ENCODE measurements at places on chromosomes 6 and 20.

- DNase-seq = no peak
Measured at GRCh38 chr6:115613488-115613887, 447.2 kb downstream of the FRK start.

- DNase-seq = peak; percentile 61
Measured at GRCh38 chr6:33975661-33976436, 170.0 kb downstream of the GRM4 start.

- DNase-seq = peak; percentile 22
Measured at GRCh38 chr6:155380666-155381332, 66.5 kb upstream of the TFB1M start.

- no peak for DNase-seq
Measured at GRCh38 chr6:137904822-137905617, 38.0 kb downstream of the TNFAIP3 start.

- no peak for DNase-seq
Measured at GRCh38 chr6:156910938-156911337, 133.8 kb downstream of the ARID1B start.

DNA sequence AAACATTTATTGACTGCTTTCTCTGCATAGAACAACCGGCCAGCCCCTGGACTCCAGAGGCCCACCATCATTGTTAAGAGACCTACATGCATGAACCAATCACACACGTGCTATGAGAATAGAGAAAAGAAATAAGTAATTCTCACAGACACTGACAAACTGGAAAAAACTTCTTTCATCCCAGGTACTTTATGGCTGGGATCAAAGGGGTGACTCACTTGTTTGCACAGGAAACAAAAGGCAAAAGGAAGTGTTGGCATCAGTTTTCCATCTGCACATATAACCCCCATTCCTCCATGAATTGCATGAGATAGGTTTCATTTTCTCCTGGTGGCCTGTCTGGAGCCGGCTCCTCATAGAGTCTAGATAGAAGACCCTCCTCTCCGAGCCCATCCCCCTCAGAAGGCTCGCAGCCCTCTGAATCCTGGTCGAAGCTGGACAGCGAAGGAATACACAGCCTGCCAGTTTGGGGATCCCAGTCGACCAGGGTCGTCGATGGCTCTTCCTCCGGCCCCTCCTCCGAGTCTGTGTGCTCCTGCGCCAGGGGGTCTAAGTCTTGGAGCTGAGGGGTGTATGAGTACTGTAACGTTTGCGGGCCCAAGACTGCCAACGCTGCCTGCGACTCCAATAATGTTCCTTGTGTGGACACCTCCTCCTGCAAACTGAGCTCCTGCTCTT, 43.3 kb downstream of the IL20RA start:
- DNase-seq = peak; percentile 89

GRCh38 chr6:128630213-128630612, 109.8 kb upstream of the PTPRK start:
- no peak for DNase-seq

- DNase-seq = no peak
Measured at GRCh38 chr6:158567152-158567551, 7.3 kb downstream of the TMEM181 start.

DNA sequence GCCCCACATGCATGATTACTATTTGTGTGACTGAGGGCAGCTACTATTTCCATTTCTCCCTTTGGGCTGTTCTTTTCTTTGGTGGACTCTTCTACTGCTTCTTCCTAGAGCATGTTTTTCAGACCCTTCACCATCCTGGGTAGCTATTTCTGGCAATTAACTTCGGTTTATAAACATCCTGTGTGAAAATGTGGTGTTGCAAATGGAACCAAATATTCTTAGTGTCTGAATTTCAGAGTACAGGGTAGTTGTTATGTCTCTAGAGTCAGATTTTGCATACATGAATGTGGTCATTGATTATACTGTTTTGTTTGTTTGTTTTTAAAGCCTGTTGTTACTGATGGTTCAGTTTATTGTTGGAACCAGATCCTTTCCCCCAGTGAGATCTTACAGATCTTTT, 49.7 kb downstream of the PROKR2 start:
- no peak for DNase-seq

GRCh38 chr6:21039926-21040325, 505.7 kb downstream of the CDKAL1 start:
- DNase-seq = peak; percentile 56

DNA sequence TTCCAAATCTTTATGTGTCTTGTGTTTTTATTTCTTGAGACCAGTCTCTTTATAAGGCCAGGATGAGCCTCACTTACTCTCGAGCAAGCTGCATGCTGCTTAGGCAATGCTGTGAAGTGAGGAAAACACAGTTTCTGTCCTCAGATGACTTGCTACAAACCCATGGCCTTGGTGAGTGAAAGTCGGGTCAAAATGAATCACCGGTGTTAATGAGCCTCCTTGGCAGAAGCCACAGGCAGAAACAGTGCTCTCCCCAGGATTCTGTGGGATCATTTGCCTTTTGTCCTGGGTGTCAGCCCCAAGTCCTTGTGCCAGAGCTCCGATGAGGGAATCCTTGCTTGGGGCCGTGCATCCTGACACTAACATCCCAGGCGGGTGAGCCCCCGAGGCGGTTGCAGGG, 482.5 kb downstream of the QKI start:
- no peak for DNase-seq

DNA sequence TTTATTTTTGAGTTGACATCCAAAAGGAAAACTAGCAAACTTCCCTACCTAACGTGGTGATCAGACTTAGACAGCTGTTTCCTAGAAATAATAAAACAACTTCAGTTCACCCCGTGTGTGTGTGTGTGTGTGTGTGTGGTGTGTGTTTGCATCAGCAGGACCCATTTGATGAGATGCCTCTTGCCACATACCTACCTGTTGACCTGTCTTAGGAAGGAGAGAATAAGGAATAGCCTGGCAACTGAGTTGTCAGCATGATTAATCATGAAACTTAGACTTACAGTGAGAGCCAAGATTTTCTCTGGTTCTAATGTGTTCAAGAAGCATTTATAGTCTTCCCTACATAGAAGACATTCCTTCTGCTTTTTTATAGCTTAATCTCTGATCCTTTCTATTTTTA, 16.1 kb upstream of the PBOV1 start:
- no peak for DNase-seq

GRCh38 chr6:116932496-116932895, 55.5 kb downstream of the RFX6 start:
- DNase-seq = no peak

DNA sequence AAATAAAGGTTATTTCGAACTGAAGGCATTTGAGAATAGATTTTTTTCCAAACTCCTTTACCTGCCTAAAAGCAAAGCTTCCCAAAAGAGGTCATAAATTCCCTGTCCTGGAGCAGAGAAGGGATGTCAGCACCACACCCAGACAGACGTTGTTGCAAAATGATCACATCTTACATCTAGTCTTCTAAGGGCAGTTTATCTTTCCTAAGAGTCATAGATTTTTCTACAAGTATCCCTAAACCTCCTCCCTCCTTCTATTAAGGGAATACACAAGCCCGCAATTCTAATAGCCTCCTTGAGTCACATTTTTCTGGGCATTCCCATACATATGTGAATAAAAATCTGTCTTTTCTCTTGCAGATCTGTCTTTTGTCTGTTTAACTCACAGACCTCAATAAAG, 20.6 kb upstream of the AKAP12 start:
- DNase-seq = no peak

GRCh38 chr6:44624226-44624625, 236.7 kb downstream of the CDC5L start:
- no peak for DNase-seq

DNA sequence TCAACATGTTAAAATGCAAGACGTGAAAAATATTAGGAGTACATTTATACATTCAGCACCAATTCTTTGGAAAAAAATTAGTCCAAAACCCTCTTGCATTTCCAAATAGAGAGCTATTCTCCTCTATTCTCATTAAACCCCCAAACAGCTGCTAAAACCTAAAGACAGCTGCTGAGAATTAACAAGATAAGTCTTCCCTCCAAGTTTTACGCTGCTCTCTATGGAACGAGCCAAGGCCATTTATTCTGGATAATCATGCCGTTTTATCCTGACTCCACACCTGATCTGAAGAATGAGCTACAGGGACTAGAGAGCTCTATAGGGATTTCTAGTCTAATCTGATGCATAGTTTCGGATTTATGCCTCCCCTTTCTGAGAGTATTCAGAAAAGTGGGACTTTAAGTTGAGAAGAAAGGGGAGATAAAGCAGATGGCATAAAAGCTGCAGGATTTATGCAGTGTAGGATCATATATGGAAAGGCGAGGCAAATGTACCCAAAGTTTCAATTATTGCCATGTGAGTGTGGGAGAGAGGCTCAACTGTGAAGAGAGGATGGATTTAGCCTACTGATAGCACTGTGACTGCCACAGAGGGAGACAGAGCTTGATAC, 64.7 kb upstream of the HS3ST5 start:
- DNase-seq = no peak

DNA sequence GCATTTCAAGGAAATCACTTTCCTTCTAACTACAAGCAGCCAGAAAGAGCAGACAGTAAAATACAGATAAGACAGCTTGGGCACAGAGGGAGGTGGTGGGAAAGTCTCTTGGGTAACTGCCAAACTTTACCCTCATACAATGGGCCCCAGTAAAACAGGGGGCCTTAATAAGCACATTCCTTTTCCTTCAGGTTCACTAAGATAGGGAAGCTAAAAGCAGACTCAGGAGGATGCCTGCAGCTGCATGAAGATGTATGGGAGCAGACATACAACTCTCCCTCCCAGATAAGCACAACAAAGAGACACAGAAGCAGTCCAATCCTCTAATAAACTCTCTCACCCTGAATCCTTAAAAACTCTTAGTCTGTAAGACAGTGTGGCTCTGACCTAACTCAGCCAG, 49.0 kb downstream of the SIM1 start:
- DNase-seq = no peak

DNA sequence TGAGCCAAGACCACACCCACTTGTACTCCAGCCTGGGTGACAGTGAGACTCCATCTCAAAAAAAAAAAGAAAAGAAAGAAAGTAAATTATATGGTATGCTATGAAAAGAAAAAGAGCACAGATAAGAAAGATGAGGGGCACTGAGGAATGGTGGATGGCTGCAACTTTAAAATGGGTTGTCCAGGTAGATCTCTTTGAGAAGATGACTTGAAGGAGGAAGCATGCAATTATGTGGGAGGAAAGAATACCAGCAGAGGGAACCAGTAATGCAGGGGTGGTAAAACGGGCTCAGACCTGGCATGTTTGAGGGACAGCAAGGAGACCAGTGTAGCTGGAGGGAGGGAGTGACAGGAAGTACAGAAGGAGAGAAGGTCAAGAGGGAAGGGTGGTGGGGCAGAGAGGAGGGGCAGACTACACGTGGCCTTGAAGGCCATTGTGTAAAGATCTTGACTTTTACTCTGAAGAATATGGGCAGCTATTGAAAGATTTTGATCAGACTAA, 22.3 kb downstream of the LINC00237 start:
- DNase-seq = no peak
